Sigmoid colon (tissue), 7 donors: ENCODE measurements at places on chromosomes 2 and 18.

DNA sequence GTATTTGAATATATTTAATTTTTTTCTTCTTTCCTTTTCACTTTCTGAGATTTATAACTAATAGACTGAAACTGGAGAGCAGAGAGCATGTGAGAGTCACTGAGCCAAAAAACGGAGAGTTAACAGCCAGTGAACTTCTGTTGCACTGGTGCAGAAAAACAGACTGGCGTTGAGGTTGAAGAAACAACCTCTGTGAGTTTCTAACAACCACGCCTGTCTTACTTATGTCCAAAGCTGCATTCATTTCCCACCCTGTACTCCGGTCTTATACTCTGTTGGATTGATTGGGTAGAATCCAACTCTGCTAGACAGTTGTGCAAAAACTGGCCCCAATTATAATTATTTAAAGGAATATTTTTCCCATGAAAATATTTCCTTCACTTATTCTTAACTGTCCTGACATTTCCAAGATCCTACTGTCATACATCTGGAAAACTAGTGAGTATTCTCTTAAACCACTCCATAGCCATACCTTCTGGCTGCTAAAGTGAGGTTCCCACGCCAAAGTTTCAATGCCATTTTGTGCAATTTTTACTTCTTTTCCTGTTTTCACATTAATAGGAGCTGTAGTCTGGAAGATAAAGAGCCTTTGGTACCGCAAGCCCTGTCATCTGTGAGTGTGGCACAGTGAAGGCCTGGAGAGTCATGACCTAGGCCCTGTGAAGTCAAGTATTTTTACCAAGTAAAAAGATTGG is 9.4 kb downstream of the CYP1B1 start:
- no peak for DNase-seq

GRCh38 chr18:40751186-40751585 is 1203.8 kb upstream of the PIK3C3 start:
- DNase-seq, result no peak

DNA sequence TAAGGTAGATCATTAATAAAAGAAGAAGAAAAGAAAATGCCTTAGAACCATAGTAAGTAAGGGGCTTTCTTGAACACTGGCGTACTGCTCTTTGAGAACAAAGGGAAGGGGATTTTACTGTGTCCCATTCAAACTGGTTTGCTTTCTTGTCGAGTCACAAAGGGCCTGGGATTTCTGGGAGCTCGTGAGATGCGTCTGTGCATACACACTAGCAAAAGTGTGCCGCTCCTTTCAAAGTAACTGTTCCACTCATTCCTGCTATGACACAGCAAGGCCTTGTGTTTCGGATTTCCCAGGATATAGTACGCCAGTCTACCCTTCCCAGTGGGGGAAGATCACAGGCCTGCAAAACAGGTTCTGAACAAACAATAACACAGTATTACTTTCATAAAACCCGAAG is 93.0 kb downstream of the KCTD18 start:
- DNase-seq, result no peak

DNA sequence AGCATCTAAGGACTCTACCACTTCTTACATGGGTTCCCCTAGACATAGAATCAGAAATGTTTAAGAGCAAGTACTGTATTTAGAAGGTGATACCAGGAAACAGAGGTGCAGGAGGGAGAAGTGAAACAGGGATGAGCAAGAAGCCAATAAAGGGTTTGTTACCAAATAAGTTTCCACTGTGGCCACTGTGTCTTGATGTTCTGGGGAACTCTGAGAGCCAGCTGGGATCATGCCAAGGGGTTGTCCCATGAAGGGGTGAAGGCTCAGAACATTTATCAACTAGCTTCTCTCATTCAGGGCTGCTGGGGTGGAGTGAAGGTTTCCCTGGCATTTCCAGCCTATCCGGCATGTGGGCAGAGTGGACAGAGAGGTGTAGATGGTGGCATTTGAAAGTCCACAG is 147.1 kb upstream of the SH3BP4 start:
- DNase-seq, result no peak

DNA sequence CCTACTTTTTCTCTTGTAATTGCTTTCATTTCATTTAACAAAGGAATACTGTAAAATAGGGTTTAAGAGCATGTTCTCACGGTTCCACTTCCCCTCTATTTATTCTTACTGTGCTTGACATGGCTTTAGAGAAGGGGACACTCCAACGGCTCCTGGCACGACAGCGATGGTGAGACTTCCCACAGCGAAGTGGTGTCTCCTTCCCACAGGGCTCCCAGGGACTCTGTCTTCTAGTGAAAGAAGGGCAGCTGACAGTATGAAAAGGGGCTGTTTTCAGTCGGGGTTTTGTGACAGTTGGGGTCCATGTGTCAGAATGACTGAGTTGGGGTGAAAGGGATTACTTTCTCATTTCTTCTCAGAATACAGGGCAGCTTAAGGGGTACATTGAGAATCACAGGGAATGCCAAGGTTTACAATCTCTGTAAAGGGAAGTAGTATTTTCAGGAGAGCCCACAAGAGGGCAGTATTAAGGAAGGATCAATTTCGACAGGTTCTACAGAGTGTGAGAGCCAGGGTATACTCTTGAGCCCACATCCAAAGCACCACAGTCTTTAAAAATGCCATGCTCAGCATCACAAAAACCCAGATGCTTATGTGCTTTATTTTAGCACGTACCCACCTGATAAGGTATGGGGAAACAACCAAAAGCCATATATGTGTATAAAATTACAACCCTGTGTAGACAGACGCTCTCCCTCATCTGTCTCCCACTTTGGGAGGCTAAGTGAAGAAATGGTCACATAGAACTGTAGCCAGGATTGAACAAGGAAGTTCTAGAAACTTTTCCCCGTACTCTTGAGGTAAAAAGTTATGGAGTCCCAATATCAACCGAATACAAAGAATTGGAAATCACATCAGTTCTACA is 31.3 kb upstream of the RAPGEF4 start:
- no peak for DNase-seq

- DNase-seq, result no peak
Observed at GRCh38 chr18:54323561-54323960, 34.1 kb downstream of the STARD6 start.

GRCh38 chr18:10195529-10195928 is 258.9 kb upstream of the APCDD1 start:
- no peak for DNase-seq

DNA sequence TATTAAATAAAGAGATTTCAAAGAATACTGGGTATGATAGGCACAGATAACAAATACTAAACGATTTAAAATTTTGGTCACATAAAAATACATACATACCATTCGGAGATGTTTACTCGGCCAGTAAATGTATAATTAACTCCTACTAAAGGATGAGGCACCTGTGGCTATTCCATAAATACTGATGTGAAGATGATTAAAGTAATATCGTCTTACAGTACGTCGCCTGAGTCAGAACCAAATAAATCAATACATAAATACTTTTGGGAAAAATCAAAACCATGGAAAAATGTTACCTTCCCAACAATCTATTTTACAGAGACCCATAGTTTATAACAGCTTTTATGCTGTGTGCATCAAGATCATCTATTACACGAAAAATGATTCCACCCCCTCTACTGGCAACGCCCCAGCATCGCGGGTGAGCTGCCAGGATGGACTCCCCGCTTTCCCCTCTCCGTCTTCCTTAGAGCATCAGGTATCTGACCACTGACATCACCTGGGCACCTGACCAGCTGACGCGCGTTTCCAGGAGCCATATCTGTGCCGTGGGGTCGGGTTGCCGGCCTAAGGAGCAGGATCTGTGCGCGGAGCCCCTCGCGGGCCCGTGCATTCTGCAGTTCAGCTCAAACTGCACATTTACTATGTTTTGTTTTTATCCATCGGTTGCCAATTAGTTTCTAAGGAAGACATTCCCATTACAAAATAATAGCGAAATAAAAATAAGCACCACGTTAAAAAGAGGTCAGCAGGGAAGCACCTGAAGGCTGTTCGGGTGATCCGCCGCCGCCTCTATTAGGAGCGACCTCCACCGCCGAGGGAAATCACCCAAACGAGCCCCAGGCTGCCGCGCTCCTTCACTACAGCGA is 901 bp downstream of the ICA1L start:
- peak; percentile 83 for DNase-seq

- DNase-seq, result no peak
Observed at GRCh38 chr18:70450426-70451253, 161.8 kb downstream of the SOCS6 start.

GRCh38 chr2:43729491-43730174 is 44.2 kb upstream of the DYNC2LI1 start:
- no peak for DNase-seq

GRCh38 chr2:227849906-227850305 is 21.5 kb upstream of the DAW1 start:
- DNase-seq, result no peak

DNA sequence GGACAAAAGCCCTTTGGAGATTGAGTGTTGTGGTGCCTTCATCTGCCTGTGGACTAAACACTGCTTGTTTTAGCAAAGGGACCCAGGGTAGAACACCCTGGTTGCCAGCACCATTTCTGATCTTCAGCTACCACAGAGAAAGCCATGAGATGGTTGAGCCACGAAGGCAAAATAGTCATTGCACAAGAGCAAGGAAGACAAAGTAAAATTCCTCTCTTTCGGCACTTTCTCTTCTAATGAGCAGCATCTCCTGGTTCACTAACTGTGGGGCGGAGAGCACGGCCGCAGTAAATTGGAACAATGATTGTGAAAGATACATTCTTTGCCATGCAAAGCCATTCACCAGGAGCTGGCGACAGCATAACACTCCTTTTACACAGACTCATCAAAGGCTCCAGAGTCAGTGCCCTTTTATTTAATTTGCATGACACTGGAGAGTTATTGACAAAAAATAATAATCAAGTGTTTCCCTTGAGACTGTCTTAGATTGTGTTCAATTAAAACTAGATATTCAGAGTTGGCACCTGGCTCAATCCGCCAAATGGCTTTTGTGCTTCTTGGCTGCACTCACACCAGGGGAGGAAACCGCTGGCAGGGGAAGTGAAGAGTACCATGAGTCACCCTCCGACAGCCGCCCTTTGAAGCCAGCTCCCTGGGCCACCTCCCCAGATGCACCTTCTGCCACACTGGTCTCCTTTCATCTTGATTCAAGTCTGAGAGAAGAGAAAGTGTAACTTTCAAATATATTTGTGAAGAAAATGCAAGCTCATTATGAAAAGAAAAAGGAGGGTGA is 100.5 kb upstream of the MEIS1 start:
- no peak for DNase-seq

GRCh38 chr2:236872981-236873380 is 212.7 kb upstream of the COPS8 start:
- DNase-seq, result no peak

DNA sequence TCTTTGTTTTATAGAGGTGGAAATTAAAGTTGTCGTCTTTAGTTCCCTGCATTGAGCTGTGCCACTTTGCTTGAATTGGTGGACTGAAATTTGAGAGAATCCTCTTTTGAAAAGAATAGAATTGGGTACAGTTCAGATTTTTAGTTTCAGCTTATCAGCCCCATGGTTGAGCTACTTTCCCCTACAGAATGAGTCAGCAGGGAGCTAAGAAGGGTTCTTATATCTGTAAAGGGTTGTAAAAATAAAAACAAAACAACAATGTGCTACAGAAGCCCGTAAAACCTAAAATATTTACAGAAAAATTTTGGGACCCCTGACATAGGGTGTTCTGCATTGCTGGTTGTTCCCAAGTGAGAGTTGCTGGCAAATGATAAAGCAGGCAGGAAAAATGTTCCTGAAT is 12.6 kb downstream of the SLC20A1 start:
- no peak for DNase-seq

DNA sequence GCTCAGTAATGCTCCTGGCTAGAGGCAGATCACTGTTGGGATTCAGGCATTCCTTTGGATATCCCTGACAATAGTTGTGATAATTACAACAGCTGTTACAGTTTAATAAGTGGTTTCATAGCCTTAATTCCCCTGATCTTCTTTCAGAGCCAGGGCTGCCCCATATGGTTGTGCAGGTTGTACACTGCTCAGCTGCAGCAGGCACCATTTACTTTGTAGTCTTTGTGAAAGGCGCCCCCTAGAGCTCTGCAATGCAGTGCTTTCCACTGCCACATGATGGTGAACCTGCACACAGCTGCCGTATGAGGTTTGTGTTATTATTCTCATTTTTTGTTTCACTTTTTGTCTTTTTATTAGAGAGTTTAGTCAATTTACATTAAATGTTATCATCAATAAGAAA is 239.1 kb downstream of the KCNS3 start:
- no peak for DNase-seq

DNA sequence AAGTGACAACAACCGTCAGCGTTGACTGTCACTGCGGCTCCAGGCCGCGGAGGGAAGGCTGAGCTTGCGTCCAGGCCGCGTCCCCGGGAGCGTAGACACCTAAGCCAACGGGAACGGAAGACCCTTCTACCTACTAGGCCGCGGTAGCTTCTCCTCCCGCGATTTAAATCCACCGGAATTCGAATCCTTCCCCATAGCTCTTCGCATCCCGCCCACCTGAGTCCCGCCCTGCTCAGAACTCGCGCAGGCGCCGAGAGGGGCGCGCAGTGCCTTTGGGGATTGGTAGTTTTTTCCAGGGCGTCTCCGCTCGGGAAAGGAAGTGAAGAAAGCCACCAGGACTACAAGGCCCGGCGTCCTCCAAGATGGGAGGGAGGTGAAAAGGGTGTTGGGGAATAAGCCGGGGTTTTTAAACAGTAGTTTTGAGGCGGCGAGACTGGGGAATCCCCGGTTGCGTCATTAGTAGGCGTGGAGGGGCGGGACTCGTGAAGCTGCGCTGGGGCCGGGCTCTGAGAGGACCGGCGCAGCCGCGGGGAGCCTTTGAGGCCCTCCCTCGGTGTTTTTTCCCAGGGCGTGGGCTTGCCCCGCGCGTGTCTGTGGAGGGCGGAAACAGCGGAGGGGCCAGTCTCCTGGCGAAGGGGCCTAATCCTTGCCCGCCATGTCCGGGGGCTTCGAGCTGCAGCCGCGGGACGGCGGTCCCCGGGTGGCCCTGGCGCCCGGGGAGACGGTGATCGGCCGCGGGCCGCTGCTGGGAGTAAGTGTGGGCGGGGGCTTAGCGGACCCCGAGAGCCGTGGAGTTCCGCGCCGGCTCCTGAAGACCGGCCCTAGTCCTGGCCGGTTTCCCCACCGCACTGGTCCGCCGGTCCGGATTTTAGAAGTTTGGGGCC is at the start of the genes APLF and FBXO48:
TSS of gene APLF (plus strand) at position 509 of the 884 bp plus-strand sequence. CDS start at position 656, 147 bp downstream.
TSS of gene FBXO48 (minus strand) at position 218 of the 884 bp plus-strand sequence. CDS start 2,149 bp downstream, outside the sequence.
- peak; percentile 99 for DNase-seq

GRCh38 chr2:102304268-102304667 is 7.1 kb upstream of the IL1RL1 start:
- DNase-seq, result no peak

GRCh38 chr18:2612996-2613395 is 41.6 kb downstream of the NDC80 start:
- DNase-seq, result no peak

DNA sequence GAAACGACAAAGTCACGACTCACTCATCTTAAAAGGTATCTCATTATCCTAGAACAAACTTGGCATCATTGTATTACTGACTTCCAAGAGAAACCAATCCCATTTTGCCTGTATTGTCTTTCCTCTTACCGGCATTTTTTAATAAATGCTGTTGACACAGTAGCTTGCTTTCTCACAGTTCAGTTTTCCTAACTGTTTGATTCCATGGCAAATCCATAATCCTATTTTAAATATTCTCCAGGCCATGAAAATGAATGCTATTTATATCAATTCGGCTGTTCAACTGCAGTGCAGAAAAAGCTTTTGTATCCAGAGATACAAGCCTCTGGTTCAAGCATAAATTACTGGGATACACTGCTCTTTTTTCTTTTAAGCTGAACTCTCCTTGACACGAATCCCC is 1241.9 kb downstream of the DPP10 start:
- no peak for DNase-seq
